ENCODE measurements at places on chromosomes 3 and 15.

DNA sequence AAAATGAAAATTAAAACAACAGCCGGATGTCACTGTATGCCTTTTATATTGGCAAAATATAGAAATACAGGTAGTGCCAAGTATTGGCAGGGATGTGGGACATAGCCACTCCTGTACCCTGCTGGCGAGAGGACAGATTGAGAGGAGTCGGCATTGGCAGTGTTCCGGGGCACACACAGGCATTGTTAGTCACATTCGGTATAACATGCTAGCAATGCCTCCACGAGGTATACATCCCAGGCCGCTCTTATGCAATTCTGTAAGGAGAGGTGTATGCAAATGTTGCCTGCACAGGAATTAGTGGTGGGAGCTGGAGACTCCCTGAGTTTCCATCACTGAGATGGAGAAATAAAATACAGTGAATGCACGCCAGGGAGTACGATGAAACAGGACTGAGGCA is 99.4 kb upstream of the DLG1 start:
- no peak for DNase-seq

DNA sequence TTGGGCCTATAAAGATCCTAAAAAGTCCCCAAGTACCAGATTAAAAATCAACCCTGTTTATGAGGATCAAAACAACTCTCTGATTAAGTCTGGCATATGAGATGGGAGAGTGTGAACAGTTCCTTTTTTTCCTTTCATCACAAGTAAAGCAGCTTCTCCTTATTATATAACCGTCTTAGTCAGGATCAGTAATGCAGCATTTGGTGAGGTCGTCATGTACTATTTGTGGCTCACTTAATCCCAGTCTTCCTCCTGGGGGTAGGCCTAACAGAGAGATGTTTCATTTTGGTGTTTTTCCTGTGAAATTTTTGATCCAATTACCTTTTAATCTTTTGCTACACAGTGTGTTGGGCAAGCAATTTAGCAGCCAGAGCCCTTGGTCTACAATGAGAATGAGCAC is 333.1 kb upstream of the KCNMB2 start:
- DNase-seq, result no peak

DNA sequence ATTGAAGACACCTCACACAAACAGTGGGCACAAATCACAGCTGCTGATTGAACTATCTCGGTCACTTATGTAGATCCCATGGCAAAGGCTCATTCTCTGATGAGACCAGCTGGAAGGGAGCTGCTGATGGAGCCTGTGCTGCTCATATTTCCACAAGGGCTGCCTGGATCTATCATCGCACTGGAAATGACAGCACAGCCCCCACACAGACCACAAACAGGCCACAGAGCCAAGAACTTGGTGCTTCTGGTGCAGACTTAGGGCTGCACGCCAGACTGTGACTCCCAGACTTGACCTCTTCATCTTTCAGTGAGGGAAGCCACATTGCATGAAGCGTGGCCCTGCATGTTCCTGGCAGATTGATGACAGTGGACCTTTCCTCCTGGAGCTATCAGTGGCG is 197.6 kb downstream of the MINAR1 start:
- no peak for DNase-seq

- DNase-seq, result no peak
Measured at GRCh38 chr3:52693071-52693470, 7.2 kb downstream of the GNL3 start.

GRCh38 chr15:54347082-54347827 is 369.0 kb downstream of the UNC13C start:
- DNase-seq, result no peak

Measured in naive B cell (primary cell).